ENCODE measurements at places on chromosomes 4 and X. TPM values are rescaled to one million over a fixed set of nuclear protein-coding genes. Genes with fewer than 3 reads are reported as not detected.

GRCh38 chr4:42673082-42673425, 16.1 kb upstream of the ATP8A1 start:
- DNase-seq, result no peak

DNA sequence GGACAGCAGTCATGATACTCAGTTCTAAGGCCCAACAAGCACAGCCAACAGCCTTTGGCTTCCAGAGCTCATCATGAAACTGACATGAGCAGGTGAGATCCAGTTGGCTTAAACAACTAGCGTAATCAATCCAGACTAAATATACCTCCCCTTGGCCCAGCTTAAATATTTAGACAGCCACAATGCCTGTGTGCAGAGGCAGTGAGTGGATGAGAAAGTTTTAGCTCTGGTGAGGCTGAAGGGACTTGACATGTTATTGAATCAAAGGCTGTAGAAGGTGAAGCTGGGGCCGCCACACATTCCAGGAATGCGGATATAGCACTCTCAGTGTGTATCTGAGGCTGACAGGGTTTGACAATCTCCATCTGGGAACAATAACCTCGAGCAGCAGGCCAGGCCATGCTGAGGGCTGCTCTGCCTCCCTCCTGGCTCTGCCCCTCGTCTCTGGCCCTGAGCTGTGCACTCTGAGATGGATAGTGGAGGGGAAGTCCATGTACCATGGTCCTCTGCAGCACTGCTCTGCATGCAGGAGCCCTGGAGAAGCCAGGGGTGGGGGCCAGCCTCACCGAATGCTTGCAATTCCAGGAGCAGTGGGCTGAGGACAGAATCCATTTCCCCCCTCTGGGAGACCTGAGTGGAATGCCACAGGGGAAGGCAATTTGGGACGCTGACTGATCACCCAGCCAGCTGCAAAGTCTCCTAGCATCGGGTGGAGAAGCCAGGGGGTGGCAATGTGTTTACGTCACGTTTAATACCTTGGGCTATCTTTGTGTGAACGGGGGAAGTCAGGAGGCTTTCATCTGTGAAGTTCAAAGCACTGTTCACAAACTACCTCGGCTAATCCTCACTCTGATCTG, 37.3 kb upstream of the RASL11B start:
- no peak for DNase-seq

GRCh38 chrX:136064661-136065043, 79.4 kb downstream of the SLC9A6 start:
- DNase-seq, result no peak

- DNase-seq, result no peak
Measured at GRCh38 chr4:26083987-26084386, 170.0 kb downstream of the SMIM20 start.

GRCh38 chrX:19824603-19825002, 62.8 kb downstream of the SH3KBP1 start:
- no peak for DNase-seq

DNA sequence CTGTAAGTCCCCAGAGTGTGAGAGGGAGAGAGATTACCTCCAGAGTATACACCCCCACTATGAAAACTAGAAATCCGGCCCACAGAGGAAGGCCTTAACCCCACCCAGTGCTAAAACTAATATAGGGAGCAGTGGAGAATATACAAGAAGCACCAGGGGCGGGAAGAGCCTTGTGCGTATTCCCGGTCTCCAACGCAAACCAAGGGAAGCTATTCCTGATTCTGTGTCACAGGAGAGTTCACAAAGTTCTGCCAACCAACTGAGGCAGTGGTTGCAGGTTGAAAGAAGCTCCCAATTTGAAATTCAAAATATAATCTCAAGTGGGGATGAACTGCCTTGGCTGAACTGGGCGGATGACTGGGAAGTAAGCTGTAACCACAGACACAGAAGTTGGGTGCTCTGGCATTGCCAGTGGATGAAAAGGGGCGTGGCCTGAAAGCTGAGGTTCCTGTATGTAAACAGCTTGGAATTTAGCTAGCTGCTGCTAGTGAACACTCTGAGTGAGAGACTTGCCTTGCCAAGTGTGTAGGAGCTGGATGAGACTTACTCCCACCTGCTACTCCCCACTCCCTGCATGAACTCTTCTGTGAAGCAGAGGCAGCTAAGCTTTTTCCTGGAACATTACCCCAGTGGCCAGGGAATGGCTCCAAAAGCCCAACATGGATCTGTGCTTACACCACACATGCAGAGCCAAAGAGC, 32.7 kb downstream of the ELF2 start:
- DNase-seq, result peak; percentile 36

USP17L21 gene
- not detected for total RNA-seq

HSFX4 gene
- total RNA-seq, result not detected
